ENCODE measurements at places on chromosomes 7 and 10.

- DNase-seq: no peak
Observed at GRCh38 chr10:110681023-110681681, 37.0 kb downstream of the RBM20 start.

DNA sequence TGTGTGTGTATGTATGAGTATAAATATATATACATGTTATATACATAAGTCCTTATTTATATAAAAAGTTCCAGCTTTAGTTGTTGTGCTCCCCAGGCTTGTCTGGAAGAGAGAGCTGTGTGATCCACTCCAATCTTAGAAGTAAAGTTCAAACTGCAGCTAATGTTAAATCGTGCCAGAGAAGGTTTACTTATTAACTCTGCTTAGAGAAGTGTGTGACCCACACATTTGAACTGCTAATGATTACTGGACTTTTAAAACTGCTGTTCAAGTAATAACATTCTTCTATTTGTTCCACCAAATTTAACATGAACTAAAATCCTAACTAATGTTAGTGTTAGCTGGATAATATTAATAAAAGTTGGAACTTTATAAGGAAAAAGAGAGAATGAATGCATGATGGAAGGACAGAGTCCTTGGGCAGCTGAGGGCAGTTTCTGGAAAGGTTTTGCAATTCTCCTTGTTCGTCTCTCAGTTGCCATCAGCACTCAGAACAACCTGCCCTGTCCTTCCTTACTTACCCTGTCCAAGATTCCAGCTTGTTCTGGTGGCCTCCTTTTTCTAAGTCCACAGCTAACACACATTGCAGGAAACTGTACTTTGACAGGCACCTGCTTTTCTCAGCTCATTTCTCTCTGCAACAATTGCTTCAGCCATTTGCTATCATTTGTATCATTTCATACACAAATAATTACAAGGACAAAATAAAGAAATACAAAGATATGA, 162.6 kb downstream of the FAM107B start:
- no peak for DNase-seq

GRCh38 chr7:116524609-116525297, at the start of gene CAV1:
Gene CAV1, plus strand, starts transcription at chr7:116525036. Its CDS starts 27 bp downstream, at chr7:116525063.
- DNase-seq: peak; percentile 28

GRCh38 chr7:38052786-38053185, 125.3 kb upstream of the STARD3NL start:
- DNase-seq: no peak

- DNase-seq: no peak
Observed at GRCh38 chr10:110502072-110502845, 4.6 kb downstream of the DUSP5 start.

GRCh38 chr7:116216956-116217571, 6.7 kb downstream of the TES start:
- DNase-seq: no peak

- no peak for DNase-seq
Observed at GRCh38 chr7:88101769-88102168, 118.1 kb downstream of the SRI start.

GRCh38 chr7:138907850-138908249, 73.3 kb downstream of the KIAA1549 start:
- DNase-seq: no peak

DNA sequence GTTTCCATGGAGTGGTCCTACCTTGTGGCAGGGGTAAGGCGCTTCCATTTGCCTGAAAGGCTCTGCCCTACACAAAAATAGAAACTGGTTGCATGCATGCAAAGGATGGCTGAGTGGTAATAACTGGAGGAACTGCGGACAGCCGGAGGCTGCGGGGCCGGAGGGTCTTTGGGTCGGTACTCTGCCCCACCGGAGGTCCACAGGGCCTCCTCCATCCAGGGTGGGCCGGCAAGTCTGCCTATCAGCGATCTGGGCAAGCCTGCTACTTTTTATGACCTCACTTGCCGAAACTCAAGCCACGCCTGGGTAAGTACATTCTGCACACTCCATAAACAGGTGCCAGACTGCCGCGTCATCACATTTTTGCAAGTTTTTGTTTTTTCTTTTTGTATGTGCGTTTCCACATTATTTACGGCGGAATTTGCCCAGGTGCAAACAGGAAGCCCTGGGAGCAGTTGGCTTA, 30.0 kb downstream of the TACC2 start:
- no peak for DNase-seq

- no peak for DNase-seq
Observed at GRCh38 chr7:142703655-142704305, 45.5 kb upstream of the PRSS1 start.

DNA sequence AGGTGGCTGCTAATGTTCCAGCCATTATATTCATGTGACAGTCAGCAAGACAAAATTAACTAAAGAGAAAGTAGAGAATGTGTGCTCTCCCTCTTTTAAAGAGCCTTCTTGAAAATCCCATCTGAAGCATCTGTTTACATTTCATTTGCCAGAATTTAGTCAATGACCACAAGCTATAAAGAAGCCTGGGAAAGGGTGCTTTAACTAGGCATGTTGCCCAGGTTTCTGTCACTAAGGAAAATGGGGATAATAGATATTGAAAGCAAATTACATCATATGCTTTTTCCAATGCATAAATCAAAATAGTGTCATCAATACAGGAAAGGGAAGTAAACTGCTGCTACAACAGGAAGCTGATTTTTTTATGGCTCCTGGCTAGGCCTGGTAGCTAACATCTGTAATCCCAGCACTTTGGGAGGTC, 67.7 kb downstream of the ELAPOR2 start:
- no peak for DNase-seq

GRCh38 chr10:73211106-73211811, 35.8 kb downstream of the DNAJC9 start:
- DNase-seq: no peak

DNA sequence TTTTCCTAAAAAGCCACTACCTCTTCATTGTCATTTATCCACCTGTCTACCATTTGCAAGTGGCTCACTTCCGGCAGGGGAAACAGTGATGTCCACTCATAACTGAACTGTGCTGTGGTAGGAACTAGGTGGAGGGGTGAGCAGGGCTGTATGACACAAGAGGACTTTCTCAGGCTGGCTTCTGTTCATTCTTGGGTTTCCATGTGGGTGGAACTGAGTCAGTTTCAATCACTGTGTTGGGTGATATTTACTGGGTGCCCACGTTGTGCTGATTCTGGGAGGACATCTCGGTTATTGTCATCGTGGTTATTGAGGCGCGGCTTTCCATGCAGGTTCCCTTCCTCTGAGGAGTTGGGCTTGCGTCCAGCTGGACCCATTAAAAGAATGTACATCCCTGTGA, 38.8 kb downstream of the RAMP3 start:
- no peak for DNase-seq

DNA sequence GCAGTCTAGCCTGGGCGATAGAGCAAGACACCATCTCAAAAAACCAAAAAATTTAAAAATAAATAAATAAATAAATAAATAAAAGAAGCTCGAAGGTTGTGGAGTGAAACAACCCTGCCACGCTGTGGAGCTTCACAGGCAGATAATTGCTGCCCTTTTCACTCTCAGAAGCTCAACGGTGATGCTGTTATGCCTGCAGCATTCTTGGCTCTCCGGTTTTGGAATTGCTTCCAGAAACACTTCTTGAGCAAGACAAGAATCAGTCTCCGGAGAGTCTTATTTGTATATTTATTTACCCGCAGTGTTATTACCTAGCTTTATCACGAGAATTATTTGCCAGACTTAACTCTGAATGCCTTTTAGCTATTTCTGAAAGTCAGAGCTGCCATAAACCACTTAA, 40.5 kb upstream of the UBE2H start:
- DNase-seq: no peak

GRCh38 chr10:127576740-127577161, 27.6 kb downstream of the NPS start:
- no peak for DNase-seq

- DNase-seq: no peak
Observed at GRCh38 chr10:19845503-19846368, 29.5 kb downstream of the PLXDC2 start.

DNA sequence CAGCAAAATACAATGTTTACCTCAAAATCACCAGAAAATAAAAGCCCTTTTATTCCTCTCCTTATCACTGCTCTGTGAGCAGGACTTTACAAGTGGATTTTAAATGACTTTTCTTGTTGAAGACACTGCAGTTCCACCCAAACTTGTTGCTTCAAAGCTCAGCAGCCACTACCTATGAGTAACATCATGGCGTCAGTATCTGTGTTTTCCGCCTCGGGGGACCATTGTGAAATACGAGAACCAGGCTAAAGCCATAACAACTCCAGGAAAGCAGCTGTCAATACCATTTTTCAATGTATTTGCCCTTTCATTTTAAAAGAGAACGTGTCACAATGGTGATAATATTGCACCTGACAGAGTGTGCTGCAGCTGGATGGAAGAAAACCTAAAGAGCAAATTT, 284.0 kb upstream of the RNF32 start:
- no peak for DNase-seq

GRCh38 chr7:24702755-24703154, 54.5 kb downstream of the GSDME start:
- DNase-seq: no peak

DNA sequence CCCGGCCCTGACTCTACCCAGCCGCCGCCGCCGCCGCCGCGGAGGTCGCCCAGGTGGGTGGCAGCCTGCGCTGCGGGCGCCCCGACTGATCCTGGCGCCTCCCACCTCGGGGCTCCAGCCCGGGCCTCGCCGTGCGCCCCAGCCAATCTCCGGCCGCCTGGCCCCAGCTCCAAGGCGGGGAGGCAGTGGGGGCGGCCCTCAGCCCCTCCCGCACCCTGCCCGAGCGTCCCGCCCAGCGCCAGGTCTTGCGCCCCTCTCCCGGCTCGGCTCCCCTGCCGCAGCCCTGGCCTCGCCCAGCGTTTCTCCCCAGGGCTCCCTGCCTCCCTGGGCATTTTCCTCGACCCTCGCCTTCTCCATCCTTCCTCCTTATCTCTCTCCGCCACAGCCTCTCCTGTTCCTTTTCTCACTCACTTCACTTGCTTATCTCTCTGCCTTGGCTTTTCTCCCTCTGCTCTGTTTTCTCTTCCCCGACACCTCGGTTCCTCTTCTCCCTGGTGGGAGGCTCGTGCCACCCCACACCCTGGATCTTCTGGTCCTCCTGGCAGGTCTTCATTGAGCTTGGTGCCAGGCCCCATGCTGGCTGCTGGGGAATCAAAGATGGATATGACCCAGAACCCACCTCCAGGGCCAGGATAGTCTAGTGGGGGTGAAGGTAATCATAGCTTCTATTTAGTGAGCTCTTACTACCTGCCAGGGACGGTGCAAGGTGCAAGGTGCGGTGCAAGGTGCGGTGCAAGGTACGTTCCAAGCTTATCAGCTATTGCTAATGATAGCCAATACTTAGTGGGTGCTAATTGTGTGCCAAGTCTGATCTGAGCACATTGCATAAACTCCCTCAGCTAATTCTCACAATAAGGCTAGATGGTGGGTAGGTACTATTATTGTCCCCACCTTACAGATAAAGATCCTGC, at the start of gene SFRP5:
Gene SFRP5, minus strand, starts transcription at position 87 of the 911 bp plus-strand sequence. CDS start 166 bp downstream, outside the sequence.
- no peak for DNase-seq

All from T-helper 9 cell (primary cell).